Stimulated activated CD4-positive, alpha-beta T cell treated with anti-CD3 and anti-CD28 coated beads, Interleukin-1b, Interleukin-23, amount 100 ng/mL, for 4 hours (primary cell): ENCODE measurements at places on chromosomes 12 and 14.

- no peak for DNase-seq
These were observed 464.9 kb downstream of the PRKD1 start for GRCh38 chr14:29462772-29463171.

- no peak for DNase-seq
These were observed 1051.9 kb upstream of the FLRT2 start for GRCh38 chr14:84477996-84478395.

GRCh38 chr12:11568762-11569478 is 80.6 kb upstream of the ETV6 start:
- no peak for DNase-seq

- DNase-seq, result no peak
These were observed 171.2 kb downstream of the CEP128 start for GRCh38 chr14:80770114-80770908.

DNA sequence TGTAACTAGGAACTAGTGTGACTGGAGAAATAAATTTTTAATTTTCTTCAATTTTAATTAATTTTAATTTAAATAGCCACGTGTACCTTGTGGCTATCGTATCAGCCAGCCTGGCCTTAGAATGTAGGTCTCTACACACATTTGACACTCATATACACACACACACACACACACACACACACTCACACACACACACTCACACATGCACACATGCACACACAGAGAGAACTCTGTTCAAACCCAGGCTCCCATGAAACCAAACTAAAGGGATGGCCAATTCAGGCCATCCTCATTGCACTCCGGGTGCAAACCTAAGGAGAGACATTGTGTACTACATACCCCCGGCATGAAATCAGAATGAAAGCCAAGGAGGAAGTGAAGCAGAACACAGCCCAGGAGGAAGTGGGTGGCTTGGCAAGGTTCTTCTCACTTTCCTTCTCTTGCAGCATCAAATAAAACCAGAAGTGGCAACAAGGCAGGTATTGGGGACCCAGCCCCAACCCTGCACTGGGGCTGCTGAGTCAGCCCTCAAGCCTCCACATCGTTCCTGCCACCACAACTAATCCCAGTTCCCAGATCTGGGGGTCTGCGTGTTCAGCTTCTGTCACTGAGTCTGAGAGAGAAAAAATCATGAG is 26.2 kb upstream of the CHPT1 start:
- no peak for DNase-seq

DNA sequence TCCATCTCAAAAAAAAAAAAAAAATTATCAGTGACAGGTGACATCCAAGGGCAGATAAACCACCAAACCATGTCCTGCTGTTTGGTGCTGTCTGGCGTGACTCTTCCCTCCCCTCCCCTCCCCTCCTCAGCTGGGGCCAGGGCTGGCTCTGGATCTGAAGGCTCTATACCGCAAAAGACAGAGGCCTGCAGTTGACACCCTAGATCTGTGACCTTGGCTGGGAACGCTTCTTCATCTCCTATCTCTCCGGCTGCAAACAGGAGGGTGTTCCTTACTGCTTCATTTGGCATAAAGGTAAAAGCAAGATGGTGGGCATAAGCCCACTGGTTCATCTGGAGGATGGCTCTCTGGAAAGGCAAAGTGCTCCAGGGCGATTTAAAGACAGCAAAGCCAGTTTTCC is 126.8 kb upstream of the PRMT8 start:
- no peak for DNase-seq

GRCh38 chr14:92753250-92753649 is 4.8 kb upstream of the LGMN start:
- no peak for DNase-seq

DNA sequence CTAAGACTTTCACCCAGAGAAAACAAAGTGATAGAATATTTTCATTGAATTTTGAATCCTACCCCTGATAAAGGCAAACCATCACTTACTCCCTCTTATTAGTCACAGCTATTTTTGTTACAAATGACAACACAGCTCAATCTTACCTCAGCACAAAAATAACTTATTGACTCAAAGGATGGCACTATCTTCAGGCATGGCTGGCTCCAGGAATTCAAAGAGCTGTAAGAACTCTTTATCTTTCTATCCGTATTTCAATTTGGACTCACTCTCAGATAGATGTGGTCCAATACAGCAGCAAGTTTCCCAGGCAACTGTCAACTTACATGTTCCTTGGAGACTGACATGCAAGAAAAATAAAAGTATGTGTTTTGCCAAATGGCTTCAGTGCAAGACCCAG is 709.4 kb upstream of the MDGA2 start:
- no peak for DNase-seq

DNA sequence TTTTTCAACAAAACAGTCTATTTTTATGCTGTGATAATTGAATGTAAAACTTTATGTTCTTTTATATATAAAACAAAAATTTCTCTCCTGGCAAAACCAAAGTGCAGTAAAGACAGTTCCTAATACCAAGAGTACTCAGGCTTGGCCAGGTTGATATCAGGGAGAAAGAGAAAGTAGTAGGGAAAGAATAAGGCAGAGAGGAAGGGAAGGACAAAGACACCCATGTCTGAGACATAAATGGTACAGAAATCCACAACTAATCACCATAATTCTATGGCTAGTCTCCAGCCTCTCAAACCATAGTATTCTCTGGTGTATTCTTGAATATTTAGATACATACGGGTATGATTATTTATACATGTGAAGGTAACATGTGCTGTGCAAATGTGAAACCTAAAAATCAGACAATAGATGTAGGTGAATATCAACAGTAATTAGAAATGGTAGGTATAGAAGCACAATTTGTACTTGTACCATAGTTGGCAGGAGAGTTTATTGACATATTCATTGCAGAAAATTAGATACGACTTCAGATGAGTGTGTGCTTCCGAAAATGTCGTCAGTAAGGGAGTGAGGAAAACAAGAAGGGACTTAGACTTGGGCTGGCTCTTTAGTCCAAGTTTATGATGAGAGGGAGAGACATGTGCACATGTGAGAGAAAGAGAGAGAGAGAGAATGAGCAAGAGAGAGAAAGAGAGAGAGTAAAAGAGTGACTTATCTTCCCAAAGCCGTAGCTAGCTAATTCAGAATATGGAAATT is 230.8 kb upstream of the NPAS3 start:
- no peak for DNase-seq

- DNase-seq, result no peak
These were observed 132.5 kb downstream of the FOXN3 start for GRCh38 chr14:89284333-89285058.

- DNase-seq, result no peak
These were observed 3.1 kb upstream of the CCDC88C start for GRCh38 chr14:91420686-91421085.

DNA sequence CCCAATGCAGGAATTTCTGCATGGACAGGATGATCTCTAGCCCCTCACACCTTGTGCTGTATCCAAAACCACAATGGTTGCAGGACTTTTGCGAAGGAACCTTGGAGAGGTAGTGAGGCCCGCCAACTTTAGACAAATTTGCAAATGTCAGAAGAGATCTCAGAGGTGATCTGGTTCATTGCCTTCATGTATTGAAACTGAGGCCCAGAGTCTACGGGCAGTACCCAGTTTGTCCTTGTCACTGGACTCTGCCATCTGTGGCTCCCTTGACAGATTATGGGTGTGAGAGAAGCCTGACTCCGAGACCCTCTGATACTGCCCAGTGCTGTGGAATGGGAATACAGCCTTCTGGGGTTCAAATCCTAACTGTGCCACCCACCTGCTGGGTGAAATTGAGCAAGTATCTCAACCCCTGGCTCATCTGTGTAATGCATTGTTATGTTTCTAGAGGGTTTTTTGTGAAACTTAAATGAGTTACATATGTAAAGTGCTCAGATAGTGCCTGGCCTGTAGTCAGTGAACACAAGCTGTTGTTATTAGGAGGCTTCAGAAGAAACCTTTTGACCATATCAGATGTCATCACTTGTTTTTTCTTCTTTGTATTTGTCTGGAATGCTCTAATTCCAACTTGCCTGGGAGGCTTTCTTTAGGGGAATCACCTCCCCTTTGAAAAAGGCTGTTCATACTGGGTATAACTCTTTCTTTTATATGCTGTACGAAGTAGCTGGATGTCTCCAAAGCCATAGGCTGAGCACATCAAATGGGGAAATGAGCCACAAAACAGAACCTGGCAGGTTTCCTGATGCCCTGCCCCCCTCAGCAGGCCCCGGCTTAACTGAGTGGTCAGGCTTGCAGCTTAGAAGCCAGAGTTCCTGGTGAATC is 71.4 kb upstream of the SRSF5 start:
- no peak for DNase-seq

DNA sequence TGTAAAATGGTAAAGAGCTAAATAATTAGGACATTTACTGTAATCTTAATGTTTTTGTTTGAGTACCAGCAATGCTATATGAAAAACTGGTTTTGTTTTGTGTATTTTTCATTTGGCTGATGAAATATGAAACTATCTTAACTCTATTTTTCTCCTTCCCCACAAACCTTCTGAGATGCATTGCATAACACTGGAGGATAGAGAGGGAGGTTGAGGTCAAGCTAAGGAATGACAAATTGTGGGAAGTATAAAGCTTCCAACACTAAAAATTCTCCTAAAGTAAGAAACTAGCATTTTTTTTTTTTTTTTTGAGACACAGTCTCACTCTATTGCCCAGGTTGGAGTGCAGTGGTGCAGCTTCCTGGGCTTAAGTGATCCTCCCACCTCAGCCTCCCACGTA is 31.5 kb upstream of the SRP54 start:
- no peak for DNase-seq

DNA sequence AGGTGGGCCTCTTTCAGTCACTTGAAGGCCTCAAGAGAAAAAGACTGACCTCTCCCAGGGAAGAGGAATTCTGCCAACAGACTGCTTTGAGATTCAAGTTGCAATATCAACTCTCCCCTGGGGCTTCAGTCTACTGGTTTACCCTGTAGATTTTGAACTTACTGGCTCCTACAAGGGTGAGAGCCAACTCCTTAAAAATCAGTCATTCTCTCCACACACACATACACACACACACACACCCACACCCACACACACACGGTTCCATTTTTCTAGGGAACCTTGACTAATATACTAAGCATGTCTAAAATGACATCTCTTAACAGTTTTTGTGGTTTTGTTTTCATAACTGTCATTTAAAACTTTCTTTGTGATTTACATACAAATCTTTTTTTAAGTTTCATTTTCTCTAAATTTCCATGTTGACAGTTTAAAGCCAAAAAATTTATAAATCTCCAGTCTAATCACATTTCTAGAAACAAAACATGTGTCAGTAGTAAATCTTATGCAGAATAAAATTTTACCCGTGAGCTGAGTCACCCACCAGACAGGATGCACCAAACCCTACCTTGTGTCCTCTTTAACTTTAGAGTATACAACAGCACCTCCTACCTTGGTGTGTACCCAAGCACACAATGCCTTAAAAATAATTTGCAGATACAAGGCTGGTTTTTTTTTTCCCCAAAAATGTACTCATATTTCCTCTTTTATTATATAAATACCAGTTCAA is 394.6 kb downstream of the AEBP2 start:
- no peak for DNase-seq

GRCh38 chr14:99035268-99035667 is 236.7 kb downstream of the BCL11B start:
- no peak for DNase-seq

DNA sequence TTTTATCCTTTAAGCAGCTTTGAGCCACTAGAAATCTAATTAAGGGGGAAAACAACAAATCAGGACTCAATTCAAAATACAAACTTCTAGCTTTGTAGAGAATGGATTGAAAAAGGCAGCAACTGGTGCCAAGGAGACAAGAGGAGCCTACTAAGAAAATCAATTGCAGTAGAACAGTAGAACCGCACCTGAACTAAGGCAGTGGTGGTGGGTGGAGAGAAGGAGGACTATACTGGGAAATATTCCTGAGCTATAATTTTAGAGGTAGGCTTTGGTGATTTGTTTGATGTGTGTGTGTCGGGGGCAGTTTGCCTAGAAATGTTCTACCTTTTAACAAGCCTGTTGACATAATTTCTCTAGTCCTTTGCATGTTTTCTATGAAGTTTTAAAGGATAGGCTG is 270.9 kb upstream of the SYT10 start:
- DNase-seq, result no peak

- no peak for DNase-seq
These were observed 67.6 kb upstream of the GPATCH2L start for GRCh38 chr14:76083796-76084765.
